Activated CD4-positive, alpha-beta T cell treated with anti-CD3 and anti-CD28 coated beads, Interleukin-2, amount 50 U/mL, for 24 hours (primary cell): ENCODE measurements at places on chromosomes 16 and 17.
A peak's percentile ranks its signal among the peaks of the same experiment; 100 is the strongest.

GRCh38 chr16:23317266-23317661, 15.2 kb downstream of the SCNN1B start:
- no peak for DNase-seq

GRCh38 chr17:48552466-48553189, 7.7 kb upstream of the HOXB2 start:
- DNase-seq, result no peak

DNA sequence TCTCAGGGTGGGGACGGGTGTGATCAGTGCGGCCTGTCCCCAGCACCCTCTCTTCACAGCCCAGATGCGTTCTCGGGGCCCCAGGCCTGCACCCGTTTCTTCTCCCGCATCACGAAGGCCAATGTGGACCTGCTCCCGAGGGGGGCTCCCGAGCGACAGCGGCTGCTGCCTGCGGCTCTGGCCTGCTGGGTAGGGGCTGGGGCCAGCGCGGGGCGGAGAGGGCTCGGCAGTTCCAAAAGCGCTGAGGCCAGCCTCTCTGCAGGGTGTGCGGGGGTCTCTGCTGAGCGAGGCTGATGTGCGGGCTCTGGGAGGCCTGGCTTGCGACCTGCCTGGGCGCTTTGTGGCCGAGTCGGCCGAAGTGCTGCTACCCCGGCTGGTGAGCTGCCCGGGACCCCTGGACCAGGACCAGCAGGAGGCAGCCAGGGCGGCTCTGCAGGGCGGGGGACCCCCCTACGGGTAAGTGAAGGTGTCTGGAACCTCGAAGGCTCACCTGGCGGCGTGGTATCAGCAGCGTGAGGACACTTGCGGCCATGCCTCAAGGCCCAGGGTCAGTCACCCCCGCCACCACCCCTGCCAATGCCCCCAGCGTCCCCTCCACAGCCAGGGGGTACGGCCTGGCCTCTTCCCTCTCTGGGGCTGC, 4.4 kb downstream of the MSLN start:
- no peak for DNase-seq

GRCh38 chr17:81710514-81711308, 1.4 kb upstream of the SLC25A10 start:
- DNase-seq, result no peak

DNA sequence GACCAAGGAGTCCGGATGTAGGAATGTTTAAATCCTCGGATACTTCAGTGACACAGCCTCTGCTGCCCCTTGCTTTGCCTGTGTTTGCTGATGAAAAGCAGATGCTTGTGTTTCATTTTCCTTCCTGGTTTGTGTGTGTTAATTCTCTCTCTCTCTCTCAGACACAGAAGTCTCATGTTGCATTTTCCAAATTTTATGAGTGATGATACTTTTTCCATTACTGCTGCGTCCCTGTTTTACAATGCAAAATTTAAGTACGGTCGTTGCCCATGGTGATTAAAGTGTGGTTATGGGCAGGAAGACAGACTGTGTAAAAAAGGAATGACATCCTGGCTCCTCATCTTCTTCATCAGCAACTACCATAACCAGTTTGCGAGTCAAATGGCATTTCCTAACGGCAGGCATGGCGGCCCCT, 5.7 kb downstream of the RMI2 start:
- no peak for DNase-seq

DNA sequence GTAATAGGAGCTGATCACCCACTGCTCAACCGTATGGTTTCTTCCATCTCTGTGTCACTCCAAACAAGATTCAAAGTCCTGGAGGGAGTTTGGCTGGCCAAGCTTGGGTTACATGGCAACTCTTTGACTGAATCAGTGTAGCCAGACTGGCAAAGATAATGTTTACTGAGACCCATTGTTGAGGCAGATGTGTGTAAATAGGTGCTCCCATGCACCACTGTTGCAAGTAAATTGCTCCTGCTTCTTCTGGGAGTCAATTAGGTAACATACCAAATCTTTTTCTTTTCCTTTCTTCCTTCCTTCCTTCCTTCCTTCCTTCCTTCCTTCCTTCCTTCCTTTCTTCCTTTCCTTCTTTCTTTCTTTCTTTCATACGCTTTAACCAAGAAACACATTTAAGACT, 86.3 kb upstream of the DHX40 start:
- DNase-seq, result no peak

DNA sequence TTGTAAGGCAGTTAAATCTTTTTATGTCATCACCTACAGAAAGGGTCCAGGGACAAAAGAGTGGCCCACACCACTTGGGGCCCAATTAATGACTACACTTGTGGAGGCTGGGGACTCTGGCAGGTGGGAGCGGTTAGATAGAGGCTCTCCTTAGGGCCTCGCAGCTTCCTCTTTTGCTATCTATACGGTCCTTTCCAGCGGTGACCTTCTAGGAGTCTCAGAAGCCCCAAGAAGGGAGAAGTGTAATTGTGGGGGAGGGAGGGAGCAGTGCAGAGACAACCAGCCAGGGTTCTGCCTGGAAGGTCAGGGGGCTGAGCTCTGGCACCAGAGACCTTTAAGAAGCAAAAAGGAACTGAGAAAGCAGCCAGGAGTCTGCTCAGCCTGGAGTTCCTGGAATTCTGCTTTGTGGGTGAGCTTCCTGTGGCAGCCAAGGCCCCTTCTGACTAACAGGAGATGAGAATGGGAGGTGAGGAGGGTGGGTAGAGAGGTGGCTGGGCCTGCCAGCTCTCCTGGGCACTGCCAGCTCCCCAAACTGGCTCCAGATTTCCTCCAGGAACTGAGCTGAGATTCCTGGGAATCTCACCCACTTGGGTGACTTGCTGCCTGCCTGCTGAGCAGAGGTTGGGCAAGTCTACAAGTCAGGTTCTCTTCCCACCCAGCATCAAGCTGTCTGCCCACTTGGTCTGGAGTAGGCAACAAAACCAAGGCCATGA, 16.3 kb upstream of the MAP3K14 start:
- no peak for DNase-seq

GRCh38 chr17:18858567-18859245, 775 bp downstream of the PRPSAP2 start:
- no peak for DNase-seq

GRCh38 chr16:76622876-76623275, 345.7 kb downstream of the CNTNAP4 start:
- DNase-seq, result no peak

GRCh38 chr17:28854457-28855335, at the start of gene ERAL1:
Gene ERAL1, plus strand, starts transcription at chr17:28855016. Its CDS starts 19 bp downstream, at chr17:28855035.
- DNase-seq, result peak; percentile 83

- no peak for DNase-seq
Measured at GRCh38 chr17:77237232-77238008, 96.7 kb downstream of the SEC14L1 start.

DNA sequence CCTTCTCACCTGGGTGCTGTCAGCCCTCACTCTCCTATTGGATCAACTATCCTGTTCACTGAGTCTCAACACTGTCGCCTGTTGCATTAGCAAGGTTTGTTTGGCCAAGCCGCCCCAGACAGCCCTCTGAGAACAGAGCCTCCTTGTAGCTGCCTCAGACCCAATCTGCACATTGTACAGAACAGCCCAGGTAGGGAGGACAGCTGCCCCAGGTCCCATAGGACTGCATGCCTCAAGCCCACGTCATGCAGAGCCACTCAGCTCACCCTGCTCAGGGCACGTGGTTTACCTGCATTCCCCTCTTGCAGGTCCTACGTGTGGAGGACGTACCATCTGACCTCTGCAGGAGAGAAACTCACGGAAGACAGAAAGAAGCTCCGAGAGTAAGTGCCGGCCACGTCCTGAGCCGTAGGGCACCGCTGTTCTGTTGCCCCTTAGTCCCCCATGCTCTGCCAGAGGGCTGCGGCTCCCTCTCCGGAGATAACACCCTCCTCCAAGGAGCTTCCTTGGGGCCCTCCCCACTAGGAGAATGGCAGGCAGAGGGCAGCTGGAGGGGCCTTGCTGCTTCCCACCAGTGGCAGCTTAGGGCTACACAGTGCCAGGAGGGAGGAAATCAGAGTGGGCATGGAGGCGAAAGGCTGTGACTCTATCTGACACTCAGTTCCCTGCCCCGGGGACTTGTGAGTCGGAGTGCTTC, 2.8 kb downstream of the SNRNP25 start:
- DNase-seq, result no peak

DNA sequence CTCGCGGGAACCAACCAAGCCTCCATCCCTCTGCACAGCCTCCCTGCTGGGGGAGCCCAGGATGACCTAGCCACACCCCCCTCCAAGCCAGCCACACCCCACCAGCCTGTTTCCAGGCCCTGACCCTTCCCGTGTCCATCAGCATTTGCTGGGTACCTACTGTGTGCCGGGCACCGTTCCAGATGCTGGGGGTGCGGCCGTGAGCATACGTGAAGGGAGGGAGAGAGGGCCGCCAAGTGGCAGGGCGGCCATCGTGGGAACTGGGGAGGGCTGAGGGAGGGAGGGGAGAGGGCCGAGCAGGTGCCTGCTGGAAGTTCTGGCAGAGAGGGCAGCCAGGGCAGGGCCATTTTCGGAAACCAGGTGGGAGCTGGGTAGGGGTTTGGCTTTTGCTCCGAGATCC, 23.1 kb downstream of the ZFPM1 start:
- no peak for DNase-seq

- DNase-seq, result no peak
Measured at GRCh38 chr16:12742741-12743140, 60.9 kb downstream of the CPPED1 start.

- DNase-seq, result no peak
Measured at GRCh38 chr16:78930561-78930960, 670.0 kb downstream of the MAF start.

DNA sequence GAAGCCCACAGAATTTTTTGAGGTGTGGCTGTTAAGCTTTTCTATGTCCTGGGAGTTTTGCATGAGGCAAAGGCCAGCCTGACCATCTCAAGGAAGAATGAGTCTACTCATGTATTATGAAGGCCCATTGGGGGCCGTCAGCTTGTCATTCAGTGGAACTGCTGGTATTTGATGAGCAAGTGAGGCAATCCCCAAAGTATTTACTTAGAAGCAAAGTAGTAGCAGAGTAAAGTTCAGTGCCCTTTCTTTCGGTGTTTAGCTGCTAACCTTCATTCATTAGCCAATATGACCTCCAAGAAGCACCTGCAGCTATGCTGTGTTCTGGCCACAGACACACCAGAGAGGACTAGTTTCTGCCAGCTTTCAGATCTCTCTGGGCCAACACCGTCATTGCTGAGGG, 80.2 kb downstream of the RPA1 start:
- DNase-seq, result no peak

- DNase-seq, result no peak
Measured at GRCh38 chr16:25978218-25978617, 286.5 kb downstream of the HS3ST4 start.

- DNase-seq, result no peak
Measured at GRCh38 chr16:62406387-62406786, 370.1 kb upstream of the CDH8 start.

DNA sequence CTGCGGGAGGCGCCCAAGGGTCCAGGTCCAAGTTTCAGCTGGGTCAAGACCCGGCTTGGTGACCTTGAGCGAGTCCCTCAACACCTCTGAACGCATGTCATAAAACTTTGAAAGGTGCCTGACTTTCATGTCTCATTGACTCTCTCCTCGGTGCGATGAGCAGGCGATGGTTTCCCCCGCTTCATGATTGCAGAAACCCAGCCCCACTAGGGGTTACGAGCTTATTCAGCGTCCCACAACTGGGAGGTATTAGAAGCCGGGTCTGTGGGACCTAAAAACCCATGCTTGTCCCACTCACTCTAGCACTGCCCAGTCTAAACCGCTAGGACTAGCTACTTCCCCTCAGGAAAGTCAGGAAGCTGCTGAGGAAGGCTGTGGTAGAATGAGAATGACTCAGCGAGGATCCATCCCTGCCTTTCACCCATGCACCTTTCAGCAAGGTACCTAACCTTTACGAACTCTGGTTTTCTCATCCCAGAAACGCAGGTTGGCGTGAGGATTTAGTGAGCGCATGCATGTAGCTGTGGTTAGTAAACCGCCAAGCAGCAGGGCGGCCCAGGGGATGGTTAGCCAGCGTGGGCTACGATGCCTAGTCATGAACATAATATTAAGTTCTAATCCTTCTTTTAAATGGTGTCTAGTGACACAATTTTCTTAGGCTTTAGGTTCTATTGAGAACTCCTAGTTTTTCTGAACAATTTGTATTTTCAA, 26.2 kb upstream of the RFFL start:
- DNase-seq, result no peak

- DNase-seq, result peak; percentile 61
Measured at GRCh38 chr17:56592487-56593085, 913 bp upstream of the NOG start.

DNA sequence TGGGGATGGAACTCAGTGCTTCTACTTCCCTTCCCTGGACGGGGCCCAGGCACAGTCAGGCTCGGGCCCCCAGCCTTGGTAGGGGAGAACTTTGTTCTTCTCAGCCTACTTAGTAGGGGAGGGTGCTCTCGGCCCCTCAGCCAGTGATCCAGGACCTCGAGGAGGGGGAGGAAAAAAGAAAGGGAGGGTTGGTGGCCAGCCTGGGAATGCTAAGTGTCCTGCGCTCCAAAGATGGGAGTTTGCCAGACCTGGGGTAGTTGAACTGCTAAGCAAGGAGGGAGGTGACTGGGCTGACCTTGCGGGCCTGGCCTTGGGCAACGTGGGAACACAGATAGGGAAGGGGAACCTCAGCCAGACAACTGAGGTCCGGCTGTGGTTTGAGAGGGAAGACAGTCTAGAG, 12.2 kb downstream of the ADGRG1 start:
- DNase-seq, result no peak

- DNase-seq, result no peak
Measured at GRCh38 chr16:82582975-82583374, 43.8 kb upstream of the CDH13 start.

DNA sequence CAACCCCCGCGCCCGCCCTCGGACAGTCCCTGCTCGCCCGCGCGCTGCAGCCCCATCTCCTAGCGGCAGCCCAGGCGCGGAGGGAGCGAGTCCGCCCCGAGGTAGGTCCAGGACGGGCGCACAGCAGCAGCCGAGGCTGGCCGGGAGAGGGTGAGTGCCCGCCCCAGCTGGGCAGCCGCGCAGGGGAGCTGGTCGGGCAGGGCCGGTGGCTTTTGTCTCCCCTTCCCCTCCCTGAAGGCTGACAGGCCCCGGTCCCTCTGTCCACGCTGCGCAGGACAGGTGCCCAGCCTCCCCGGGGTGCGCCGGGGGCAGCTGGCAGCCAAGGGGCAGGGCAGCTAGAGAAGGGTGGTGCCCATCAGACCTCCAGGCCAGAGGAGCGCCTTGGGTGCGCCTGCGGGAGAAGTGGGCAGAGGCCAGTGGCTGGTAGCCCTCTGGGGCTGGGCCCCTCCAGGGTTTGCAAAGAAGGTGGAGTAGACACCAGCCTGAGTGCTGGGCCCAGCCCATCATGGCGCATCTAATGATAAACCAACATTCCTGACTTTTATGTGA, 278 bp downstream of the ITGB4 start:
- no peak for DNase-seq

DNA sequence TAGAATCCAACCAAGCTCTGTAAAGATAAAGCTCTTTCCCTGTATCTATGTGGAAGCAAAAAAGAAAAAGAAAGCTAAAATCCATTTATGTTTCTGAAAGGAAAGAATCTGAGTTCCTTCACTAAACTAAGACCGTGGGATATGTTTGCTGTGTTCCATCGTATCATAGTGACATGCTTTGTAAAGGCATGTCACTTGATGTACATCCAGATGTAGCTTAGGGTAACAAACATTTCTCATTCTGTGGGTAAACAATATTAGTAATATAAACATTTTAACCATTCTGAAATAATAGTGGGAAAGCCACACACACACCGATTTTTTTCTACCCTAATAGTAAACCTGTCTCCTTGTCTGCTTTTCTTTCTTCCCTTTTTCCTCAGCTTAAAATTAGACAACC, 78.1 kb downstream of the TUBD1 start:
- no peak for DNase-seq
